ENCODE measurements at places on chromosomes 4 and X.

DNA sequence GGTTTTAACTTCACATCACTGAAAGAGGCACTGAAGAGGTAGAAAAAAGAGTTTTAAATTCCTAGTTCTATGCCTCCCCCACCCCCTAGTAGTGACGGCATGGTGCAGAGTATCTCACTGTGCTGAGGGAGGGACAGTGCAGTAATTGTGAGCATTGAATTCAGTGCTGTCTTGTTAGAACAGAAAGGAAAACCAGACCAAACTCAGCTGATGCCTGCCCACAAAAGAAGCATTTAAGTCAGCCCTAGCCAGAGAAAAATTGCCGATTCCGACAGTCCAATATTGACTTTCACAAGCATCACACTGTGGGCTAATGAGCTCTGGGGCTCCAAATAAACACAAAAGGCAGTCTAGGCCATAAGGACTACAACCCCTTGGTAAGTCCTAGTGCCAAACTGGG, 417.7 kb downstream of the AR start:
- no peak for DNase-seq

DNA sequence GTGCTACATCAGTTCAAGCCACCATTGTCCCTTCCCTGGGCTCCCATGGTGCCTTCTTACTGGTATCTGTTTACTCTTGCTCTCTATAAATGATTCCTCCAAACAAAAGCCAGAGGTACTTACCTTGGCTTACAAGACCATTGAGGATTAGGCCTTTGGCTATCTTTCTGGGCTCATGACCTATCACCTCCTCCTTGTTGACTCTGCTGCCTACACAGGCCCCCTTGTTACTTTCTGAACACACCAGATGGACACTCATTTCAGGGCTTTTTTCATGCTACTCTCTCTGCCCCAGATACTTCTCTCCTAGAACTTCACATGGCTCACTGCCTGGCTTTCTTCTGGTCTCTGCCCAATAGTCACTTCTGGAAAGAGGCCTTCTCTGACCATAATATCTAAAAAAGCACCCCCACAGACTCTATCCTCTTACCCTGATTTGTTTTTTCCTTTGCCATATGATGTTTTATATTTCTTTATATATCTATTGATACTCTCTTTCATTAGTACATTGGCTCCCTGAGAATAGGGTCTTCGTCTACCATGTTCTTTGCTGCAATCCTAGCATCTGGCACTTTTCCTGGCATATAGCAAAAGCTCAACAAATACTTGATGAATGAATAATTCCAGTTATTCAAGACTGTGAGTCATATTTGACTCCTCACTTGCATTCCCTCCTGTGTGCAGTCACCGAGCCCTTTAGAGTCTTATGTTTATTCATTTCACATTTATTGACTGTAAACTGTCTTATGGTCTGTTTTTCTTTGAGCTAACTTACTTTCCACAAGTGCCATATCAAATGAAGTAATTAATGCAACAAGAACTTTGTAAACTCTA, 27.1 kb upstream of the TAPT1 start:
- no peak for DNase-seq

DNA sequence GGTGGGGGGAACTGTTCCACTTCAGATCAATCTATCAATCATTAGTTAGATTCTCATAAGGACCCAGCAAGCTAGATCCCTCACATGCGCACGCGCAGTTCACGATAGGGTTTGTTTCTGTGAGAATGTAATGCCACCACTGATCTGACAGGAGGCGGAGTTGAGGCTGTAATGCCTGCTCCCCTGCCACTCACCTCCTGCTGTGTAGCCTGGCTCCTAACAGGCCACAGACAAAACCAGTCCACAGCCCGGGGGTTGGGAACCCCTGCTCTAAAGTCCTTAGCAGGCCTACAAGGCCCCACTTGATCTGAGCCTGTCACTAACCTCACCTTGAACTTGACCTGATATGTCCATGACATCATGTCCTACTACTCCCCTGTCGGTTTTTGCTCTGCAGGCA, 30.3 kb downstream of the ARL9 start:
- no peak for DNase-seq

DNA sequence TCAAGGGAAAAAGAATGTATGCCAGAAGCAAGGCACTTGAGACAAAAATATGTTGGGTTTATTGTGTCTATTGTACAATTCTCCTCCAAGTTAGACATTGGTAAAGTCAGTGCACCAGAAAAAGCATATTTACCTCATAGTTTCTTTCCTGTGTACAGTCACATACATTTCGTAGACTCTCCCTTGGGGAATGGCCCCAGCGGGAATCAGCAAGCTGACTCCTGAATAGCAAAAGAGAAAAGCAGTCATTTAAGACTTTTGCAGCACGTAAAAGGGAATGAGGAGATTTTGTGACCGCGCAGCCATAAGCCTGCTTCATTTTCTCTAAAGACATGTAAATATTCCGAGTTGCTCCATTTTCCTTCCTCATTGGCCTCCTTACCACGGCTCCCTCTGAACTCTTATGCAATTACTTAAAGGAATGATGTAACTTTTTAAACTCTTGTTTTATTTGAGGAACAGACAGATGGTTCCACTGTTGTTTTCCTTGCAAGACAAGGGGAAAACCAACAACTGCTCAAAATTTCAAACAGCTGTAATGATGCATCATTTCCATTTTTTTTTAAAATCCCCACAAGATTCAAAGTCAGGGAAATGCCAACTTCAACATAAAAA, 332.7 kb downstream of the UNC5C start:
- no peak for DNase-seq

- no peak for DNase-seq
Measured at GRCh38 chr4:165994701-165995100, 121.7 kb downstream of the TLL1 start.

GRCh38 chr4:113468165-113469022, 293.1 kb downstream of the CAMK2D start:
- no peak for DNase-seq

GRCh38 chrX:56762220-56762619, 33.2 kb downstream of the NBDY start:
- DNase-seq: no peak

GRCh38 chrX:131063613-131064012, 5.5 kb downstream of the ARHGAP36 start:
- DNase-seq: no peak

DNA sequence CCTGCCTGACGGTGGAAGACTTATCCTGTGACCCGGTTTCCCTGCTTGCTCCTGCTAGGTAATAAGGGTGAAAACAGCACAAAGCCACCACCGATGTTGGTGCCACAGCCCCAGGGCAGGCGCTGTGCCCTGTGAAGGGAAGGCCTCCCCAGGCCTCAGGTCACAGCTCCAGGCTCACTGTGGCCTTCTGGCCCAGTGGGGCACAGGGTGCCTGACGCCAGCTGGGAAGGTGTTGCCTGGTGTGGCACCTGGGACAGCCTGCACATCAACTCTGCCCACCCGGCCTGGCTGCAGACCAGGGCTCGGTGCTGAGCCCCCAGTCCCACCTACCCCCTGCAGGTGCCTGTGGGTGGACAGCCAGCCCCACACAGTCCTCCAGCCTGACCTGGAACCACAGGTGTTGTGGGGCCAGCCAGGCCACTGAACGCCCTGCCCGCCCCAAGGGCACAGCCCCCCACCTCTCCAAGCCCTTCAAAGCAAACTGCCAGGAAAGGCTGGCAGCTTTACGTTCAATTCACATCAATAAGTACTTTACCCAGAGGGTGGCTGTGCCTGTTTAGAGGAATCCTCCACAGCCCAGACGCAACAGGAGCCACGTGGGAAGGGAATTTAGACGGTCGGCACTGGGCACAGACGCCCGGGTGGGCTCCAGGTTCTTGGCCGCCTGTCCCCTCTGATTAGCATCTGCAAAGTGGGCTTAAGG, 54.3 kb downstream of the ZFYVE28 start:
- no peak for DNase-seq

DNA sequence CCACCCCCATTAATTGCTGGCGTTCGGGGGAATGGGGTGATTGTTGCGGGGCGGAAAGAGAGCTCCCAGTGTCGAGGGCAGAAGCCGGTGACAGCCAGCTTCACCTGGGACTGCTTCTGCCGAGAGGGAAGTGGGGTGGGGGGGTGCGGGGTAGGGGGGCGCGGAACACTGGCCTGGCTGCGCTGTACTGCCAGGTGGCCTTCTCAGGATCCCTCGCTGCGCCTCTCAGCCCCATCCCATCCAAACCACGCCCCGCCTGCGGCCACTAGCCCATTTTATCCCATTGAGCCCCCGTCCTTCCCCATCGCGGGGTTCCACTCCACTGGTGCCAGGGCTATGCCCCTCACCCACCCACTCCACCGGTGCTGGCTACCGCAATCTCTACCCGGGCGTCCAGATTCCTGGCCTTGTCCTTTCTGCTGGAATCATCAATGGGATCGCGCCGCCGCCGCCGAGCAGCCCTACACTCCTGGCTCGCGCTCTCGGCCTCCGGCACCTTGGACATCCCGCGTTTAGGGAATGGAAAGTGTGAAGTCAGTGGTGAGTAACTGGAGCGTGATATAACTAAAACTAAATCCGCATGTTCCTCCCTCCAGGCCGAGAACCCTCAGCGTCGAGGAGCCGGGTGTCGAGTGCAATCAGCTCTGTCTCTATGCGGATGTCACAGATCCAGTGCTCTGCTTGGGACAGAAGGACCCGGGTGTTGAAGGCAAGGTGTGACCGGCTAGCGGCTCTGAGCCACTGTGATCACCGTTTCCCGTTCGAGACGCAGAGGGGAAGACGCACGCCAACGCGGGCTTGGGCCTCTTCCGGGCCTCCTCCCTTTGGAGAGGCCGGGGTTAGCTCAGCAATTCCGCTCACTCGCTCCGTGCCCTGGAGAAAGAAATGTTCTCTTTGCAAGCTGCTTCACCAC, 20.5 kb downstream of the NKX3-2 start:
- no peak for DNase-seq

DNA sequence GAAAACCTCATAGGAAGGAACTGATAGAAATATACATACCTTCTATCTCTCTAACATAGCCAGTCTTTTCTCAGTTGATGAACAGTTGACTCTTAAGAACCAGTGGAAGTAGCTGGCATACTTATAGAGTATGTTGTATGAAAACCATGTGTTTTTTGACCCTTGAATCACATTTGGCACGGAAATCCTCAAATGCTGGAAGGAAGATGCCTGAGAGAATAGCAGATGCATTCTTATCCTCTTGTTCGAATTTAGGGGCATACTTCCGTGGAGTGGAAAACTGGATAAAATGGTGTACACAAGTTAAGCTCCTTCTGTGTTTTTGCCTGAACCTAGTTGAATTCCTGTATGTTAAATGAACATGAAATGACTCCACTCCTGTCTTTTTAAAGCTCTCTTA, 145.5 kb downstream of the PCDH7 start:
- DNase-seq: no peak

DNA sequence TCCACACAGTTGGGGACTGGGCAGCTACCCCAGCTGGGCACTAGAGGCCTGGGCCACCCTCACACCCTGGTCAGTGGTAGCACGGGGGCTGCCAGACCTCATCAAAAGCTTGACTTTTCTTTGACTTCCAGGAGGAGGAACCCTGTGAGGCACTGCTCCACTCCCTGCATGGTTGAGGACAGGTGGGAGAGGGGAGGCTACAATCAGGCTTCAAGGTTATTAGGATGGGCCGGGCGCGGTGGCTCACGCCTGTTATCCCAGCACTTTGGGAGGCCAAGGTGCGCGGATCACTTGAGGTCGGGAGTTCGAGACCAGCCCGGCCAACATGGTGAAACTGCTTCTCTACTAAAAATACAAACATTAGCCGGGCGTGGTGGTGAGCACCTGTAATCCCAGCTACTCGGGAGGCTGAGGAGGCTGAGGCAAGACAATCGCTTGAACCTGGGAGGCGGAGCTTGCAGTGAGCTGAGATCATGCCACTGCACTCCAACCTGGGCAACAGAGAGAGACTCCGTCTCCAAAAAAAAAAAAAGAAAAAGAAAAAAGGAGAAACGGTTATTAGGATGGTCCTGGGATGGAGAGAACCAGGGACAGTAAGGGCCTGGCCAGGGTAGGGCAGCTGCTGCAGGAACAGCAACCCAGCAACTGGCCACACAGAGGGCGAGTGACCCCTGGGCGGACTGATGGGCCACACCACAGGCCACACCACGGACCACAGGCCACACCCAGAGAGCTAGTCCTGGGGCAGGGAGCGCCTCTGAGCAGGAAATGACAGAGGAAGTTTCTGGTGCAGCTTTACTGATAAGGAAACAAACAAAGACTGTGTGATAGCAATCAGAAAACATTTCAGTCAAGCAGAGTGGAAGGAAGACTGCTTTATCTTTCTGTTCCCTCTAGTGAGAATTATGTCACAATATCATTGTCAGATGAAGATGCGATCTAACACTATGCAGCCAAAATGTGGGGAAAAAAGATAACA, 20.5 kb upstream of the OPN1LW start:
- DNase-seq: no peak

DNA sequence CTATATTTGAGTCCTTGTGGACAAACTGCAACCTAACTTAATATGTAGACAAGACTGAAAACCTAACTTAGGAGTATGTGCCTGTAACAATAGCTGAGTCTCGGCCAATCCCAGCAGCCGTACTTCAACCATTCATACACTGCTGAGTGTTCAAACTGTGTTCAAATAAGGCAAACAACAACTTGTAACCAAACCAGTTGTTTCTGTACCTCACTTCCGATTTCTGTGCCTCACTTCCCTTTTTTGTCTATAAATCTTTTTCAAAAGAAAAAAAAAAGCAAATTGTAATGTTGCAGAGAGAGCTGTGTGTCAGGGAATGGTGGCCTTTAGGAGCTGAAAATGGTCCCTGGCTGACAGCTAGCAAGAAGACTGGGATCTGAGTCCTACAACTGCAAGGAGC, 46.0 kb downstream of the GEMIN8 start:
- no peak for DNase-seq

- no peak for DNase-seq
Measured at GRCh38 chr4:80495865-80496264, 160.3 kb downstream of the CFAP299 start.

DNA sequence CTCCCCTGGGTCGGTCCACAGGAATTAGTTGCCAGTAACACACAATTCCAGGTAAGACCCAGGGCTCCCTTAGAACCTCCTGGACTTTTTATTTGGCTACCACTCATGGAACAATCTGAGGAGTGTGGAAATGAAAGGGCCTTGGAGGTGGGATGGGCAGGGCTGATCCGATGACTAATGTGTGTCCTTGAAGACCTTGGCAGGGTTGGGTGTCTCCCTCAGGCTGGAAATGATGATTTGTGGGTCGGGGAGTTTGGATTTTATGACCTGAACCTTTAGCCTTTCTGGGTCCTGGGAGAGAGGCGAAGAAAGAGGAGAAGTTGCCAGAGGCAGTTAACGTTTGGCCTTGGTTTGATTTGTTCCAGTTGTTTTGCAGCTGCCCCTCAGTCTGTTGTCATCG, 425.0 kb downstream of the MID1IP1 start:
- no peak for DNase-seq

Data from T-helper 2 cell (primary cell).